ENCODE measurements at places on chromosomes 3 and 15. TPM values are rescaled to one million over a fixed set of nuclear protein-coding genes. Genes with fewer than 3 reads are reported as not detected.
A peak's percentile ranks its signal among the peaks of the same experiment; 100 is the strongest.

AP3B2 gene
- polyA plus RNA-seq, result 2.2 TPM

- no peak for DNase-seq
Observed at GRCh38 chr3:133227813-133228212, 172.0 kb upstream of the BFSP2 start.

DNA sequence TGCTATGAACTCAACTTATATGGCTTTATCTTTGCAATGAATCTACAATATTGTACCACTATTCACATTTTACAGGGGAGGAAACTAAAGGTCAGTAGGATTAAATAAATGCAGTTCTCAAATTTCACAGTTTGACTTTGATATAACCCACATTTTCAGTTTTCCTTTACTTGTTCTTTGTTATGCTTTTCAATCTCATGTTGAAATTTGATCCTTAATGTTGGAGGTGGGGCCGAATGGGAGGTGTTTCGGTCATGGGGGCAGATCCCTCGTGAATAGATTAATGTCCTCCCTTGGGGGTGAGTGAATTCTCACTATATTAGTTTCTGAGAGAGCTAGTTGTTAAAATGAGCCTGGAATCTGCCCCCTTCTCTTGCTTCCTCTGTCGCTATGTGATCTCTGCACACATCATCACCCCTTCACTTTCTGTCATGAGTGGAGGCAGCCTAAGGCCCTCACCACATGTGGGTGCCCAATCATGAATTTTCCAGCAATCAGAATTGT, 44.7 kb downstream of the CD200 start:
- no peak for DNase-seq

GRCh38 chr15:64426845-64427465, 33.4 kb upstream of the ZNF609 start:
- peak; percentile 14 for DNase-seq

- no peak for DNase-seq
Observed at GRCh38 chr3:142738396-142738795, 14.6 kb downstream of the TRPC1 start.

DNA sequence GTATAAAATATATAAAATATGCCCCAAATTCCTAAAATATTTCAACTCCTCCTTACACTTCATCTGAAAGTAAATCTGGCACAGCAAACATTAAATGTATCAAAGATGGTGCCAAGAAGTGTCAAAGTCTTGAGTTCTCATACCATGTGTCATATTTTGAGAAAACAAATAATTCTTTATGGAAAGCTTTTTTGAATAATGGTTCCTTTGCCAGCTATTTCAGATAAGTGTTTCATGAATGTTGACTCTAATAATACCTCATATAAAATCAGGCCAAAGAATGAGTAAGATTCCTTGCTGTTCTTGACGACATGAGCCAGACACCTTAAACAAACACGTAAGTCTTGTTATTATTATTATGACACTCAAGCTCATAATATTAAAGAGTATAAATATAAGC, 30.3 kb upstream of the ZNF385D start:
- no peak for DNase-seq

- DNase-seq, result no peak
Observed at GRCh38 chr3:194449913-194450312, 36.9 kb downstream of the ATP13A3 start.

Data from urinary bladder (tissue), 4 donors.